AG09319 (cell line): ENCODE measurements at places on chromosomes 4 and X.

DNA sequence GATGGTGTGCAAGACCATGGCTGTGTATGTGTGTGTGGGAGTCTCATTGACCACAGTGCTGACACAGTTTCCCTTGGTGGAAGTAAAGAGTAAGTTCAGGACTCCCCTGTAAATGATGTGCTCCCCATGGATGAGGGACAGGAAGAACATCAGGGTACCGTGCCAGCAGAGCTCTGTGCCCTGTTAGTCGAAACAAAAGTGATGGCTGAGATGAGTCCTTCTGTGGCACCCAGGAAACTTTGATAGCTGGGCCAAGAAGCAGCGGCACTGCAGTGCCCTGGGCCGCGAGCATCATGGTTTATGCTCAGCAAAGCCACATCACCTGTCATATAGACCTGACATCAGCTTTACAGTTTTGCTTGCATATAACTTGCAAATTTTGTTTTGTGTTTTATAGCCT lies 61.4 kb upstream of the CLDN34 start:
- DNase-seq = no peak

- DNase-seq = no peak
These were observed 14.1 kb upstream of the RTL3 start for GRCh38 chrX:78673246-78673645.

- no peak for DNase-seq
These were observed 32.0 kb upstream of the MAP9 start for GRCh38 chr4:155408796-155409195.

- no peak for DNase-seq
These were observed 487.5 kb downstream of the IQCM start for GRCh38 chr4:149328161-149328560.

DNA sequence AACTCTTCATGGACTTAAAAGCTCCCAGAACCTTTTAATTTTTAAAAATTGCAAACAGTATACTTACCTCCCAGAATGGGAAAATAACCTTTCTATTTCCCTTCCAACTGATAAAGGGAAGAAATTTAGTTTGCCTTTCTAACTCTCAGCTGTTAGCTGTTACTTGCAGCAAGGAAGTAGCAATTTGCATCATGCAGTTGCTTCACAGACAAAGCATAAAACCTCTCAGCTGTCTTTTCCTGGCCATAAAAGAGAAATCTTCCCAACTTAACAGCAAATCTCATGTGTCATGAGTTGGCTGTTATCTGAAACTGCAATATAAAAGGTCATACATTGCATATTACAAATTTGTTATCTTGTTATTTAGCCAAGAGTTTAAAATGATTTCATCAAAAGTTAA lies 18.4 kb downstream of the C4orf17 start:
- peak; percentile 0 for DNase-seq

DNA sequence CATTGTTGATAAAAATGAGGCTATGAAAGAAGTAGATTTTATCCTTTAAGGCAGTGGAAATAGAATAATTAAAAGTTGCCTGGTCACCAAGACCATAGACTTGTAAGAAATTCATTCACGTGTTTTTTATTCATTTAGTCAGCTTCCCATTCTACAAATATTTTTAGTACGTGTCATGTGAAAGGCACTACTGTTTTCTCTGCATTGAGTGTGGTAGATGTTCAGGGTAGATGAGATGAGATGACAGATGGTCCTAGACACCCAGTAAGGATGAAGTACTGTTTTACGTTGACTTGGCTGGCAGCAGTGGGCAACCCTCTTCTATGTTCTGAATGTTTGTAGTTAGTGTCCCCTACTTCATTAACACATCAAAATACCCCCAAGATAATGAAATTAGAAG lies 228.1 kb downstream of the ARHGAP24 start:
- DNase-seq = no peak

- DNase-seq = no peak
These were observed 18.4 kb downstream of the MAML3 start for GRCh38 chr4:140135529-140136088.

GRCh38 chr4:22552812-22553211 lies 36.9 kb upstream of the ADGRA3 start:
- DNase-seq = no peak

GRCh38 chr4:25783943-25784342 lies 78.8 kb downstream of the SEL1L3 start:
- DNase-seq = no peak

DNA sequence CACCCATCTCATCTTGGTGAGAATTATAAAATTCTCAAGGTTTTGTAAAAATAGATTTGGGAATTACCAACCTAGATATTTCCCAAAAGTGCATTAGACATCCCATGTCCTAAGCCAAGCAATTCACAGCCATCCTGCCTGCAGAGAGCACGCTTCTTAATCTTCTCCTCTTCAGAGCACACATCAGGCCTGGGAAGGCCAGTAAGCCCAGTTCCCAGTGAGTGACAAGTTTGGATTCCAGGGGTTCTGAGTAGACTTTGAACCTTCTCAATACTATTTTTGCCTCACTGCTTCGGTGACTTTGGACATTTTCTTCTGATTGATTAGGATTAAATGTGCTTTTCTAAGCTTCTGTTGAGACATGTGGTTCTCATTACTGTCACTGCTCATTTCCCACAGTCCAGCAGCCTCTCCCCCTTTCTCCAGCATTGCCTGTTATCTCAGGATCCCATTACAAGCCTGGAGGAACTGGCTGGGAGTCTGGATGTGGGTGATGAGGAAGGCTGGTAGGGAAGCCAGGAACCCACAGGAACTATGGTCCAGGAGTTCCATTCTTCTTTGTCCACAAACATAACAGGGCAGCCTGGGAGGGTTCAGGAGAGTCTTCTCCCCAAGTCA lies 56.4 kb upstream of the TMEM150C start:
- DNase-seq = peak; percentile 44

DNA sequence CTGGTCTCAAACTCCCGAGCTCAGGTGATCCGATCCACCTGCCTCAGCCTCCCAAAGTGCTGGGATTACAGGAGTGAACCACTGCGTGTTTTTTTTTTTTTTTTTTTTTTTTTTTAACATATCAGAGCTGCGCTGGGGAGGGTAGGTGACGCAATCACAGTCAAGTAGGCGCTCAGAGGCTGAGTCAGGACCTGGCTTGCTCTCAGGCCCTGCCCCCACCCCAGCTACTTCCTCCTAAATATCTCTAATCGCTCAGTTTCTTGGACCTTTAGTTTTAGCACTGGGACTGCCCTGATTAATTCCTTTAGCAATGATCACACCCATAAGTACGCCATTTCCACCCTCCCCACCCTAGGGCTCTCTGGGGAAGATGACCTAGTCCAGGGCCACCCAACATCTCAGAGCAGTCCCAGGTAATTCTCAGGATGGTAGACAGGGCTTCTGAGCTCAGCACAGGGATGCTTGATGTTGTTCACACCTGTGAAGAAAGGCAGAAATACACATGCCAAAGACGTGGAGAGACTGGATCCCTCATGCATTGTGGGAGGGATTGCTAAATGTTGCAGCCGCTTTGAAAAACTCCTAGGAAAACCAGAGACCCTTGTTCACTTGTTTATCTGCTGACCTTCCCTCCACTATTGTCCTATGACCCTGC lies 50.2 kb downstream of the DDX3X start:
- peak; percentile 53 for DNase-seq

DNA sequence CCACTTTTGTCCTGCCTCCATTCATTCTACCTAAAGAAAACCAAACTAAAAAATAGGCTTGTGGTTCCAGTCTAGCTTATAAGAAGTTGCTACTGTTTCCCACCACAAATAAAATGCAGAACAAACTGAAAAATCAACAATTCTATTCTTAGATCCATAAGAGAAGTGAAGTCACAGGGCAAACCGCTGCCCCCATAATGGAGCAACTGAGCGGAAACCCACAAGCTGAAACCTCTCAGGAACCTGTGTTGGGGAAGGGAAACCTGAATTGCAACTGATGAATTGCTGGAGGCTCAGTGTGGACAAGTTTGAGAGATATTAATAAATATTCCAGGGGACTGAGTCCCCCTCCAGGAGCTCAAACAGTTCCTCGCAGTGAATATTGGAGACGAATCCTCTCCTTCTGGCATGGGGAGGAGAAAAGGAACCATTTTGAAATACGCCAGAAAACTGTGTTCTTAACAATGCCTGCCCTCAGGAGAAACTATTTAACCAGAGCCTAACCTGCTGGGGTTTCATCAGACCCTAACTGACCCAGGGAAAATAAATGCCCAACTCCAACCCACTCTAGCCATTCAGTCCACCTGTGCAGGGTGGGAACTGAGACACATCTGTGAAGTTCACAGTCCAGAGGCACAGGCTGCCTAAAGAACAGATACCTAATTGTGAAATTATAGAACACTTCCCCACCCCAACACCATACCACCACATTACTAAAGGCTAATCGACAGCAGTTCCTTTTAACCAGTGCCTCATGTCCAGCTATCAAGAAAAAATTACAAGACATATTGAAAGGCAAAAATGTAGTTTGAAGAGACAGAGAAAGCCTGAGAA lies 22.8 kb upstream of the SH3RF1 start:
- DNase-seq = no peak

GRCh38 chr4:122163767-122164166 lies 11.6 kb downstream of the BLTP1 start:
- no peak for DNase-seq

GRCh38 chr4:28488021-28488420 lies 1627.4 kb downstream of the STIM2 start:
- no peak for DNase-seq

DNA sequence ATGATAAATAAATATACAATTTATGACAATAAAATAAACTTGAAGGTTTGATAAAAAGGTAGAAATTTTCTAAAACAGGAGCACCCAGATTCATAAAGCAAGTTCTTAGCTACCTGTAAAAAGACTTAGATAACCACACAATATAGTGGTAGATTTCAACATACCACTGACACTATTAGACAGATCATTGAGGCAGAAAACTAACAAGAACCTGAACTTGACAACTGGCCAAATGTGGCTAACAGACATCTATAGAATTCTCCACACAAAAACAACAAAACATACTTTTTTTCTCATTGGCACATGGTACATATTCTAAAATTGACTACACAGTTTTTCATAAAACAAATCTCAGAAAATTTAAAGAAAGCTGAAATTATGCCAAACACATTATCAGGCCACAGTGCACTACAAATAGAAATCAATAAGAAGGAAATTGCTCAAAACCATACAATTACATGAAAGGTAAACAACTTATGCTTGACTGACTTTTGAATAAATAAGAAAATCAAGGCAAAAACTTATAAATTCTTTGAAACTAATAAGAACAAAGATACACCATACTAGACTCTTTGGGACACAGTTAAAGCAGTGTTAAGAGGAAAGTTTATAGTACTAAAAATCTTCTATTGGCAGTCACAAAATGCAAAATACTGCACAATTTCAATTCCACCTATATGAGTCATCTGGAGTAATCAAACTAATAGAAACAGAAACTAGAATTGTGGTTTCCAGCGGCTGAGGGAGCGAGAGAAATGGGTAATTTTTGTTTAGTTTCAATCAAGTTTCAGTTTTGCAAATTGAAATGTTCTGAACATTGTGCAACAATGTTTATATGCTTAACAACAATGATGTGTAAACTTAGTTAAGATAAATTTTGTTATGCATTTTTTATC lies 925.6 kb downstream of the SH3BGRL start:
- DNase-seq = no peak

DNA sequence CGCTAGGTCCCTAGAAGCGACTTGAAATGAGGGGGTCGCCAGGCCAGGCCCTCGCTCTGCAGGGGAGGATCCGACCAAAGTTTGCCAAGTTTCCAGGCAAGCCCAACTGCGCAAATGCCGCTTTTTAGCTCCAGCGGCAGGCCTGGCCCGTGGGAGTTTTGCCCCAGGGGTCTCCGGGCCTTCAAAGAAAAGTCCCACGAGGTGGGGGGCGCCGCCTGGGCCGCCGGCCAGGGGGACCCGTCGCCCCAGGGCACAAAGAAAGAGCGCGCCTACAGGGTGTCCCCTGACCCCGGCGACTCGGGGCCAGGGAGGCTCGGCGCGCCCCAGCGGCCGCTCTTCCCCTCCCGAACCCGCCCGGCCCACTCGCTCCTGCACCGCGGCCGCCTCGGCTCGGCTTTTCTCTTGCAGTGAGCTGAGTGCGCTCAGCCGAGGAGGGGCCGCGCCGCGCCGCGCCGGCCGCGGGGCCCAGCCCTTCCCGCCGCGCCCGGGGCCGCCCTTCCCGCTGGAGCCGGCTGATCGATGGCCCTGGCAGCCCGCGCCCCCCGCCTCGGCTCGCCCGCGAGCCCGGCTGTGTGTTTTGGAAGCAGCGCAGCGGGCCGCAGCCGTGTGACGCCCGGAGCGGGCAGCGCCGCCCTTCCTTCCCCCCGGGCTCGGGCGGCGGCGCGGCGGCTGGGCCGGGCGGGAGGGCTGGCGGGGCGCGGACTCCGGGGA lies 754 bp upstream of the KLF3 start:
- no peak for DNase-seq

- DNase-seq = no peak
These were observed 20.2 kb upstream of the RRAGB start for GRCh38 chrX:55697381-55697780.

DNA sequence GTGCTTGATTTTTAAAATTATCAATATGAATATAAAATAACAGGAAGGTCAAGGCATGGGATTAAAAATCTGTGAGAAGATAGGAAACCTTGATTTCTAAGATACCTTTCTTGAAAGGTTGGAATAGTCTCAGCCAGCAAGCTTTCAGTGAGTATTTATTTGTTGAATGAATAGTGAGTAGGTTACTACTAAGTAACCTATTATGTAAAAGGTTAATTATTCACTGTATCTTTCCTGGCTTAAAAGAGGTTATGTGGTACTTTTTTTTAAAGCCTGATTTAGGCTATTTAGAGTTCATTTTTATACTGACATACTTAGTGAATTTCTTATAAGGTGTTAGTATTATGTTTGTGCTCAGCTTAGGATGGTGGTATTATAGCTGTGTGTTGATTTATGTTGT lies 123.5 kb downstream of the PTPN13 start:
- DNase-seq = no peak

DNA sequence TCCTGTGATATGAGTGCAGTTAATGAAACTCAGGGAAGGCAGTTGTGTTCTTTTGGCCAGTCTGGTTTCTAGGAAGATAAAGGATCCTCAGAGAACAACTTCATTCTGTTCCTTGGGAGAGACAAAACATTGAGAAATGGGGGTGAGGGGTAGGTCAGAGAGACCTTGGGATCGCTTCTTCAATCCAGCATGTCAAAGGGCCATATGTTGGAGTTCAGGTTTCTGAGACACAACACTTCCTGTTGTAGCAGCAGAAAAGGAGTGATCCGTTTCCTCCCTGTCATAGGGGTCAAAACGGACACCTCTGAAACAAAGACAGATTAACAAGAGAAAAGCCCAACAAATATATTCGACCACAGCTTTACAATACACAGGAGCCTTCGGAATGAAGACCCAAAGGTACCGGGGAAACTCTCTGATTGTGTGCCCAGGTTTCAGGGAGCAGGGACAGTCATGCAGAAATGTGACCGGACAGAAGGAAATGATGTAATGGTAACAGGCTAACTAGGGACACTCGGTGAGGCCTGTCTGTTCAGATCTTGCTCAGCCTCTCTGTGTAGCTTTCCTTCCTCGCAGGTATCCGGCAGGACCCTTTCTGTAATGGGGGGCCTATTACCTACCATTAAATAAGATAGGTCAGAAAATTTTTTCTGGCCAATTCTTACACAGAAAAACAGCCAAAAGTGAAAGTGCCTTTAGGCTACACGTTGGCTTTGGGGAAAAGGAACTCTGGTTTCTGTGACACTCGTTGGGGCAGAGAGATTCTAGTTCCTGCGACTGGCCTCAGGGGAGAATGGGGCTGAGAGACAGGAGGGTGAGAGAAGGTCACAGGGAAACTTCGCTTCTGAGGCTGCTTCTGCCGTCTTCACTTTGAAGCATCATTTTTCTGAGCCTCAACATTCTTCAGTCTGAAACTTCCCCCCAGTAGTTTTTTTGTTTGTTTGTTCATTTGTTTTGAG lies 103.3 kb upstream of the TLR3 start:
- DNase-seq = no peak

GRCh38 chr4:71526637-71527406 lies 188.0 kb downstream of the SLC4A4 start:
- DNase-seq = no peak

GRCh38 chrX:15834827-15835595 lies 19.6 kb downstream of the AP1S2 start:
- no peak for DNase-seq
